CD4-positive, alpha-beta T cell treated with Interleukin-2 at 100 ng/mL for 4 hours (primary cell): ENCODE measurements at places on chromosomes 5 and 9.

- no peak for DNase-seq
These were observed 1.6 kb upstream of the HAPLN1 start for GRCh38 chr5:83721953-83722901.

DNA sequence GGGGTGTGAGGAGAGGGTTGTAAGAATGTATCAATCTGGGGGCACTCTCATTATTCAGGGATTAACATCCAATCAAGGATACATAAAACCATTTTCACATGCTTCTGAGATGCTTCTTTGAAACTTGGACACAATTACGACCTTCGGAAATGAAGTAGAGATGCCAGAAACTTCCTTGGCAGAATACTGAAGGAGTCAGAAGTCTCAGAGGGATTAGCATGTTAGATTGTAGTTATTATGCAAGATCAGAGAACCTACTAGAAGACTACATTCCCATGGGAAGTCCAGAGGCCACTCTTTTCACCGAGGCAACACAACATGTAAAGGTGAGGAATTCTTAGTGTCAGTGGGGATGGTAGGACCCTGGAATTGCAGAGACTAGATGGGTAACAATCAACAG, 5.1 kb upstream of the SLC22A4 start:
- DNase-seq, result no peak

- DNase-seq, result no peak
These were observed 105.0 kb upstream of the PPP1R26 start for GRCh38 chr9:135374591-135374990.

DNA sequence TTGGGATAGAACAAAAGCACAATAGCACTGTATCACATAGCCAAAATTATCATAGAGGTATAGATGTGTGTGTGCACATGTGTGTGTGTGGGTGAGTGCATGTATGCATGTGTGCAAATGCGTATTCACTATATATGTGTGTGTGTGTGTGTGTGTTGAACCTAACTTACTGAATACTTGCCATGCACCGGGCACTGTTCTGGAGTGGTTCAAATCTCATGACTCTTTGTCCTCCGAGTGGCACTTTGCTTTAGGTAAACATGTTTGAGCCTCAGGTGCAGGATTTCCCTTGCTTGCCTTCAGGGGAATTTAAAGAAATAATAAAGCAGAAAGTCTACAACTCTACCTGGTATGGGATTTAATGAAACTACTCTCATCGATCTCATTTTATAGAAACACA, 183.5 kb upstream of the GDNF start:
- DNase-seq, result no peak

DNA sequence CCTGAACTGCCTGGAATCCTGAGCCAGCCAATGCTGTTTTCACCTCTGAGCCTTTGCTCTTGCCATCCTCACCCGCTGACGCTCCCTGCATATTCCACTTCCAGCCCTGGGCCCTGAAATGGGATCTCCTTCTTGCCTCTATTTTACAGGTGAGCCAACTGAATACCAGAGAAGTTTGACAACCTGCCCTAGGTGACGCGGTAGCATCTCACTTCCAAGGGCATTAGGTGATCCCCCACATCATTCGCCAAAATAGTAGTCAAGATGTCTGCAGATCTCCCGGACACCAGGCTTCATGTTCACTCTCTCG, 43.5 kb downstream of the FOXI1 start:
- DNase-seq, result no peak

DNA sequence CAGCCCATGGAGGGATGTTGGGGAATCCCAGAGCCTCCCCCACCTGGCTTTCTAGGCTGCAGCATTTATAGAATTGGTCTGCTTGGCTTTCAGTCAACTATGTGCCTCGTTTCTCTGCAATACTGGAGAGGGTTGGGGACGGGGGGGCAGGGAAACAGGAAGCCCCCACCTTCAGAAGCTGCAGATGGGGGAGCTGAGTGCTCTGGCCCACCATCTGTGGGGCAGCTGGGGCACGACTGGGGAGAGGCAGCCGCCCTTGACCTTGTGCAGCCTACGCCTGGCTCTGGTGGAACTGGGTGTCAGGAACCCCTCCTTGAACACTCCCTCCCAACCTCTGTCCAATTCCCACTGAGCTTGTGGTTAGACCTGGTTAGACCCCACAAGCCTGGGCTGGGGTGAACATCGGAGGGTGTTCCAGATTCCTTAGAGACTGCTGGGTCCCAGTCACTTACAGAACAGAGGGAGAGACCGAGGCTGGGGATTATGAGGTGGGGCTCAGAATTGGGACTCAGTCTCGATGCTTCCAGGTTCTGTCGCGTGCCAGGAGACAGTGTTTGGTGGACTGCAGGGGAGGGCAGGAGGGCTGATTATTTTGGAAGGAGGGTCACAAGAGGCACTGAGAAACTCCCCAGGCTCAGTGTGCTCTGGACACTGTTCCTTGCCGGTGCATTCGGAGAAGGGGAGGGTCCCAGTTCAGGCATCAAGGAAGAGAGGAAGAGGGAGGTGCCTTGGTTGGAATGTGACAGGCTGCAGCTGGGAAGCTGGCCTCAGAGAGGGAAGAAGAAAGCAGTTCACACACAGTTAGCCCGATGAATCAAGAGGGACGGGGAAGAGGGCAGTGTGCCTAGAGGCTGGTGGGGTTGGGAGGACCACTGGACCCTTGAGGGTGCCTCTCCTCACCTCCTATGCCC, 25.6 kb downstream of the COL27A1 start:
- no peak for DNase-seq

GRCh38 chr5:65916636-65917035, 9.7 kb upstream of the ERBIN start:
- DNase-seq, result no peak

- peak; percentile 19 for DNase-seq
These were observed 176.9 kb downstream of the RAB3C start for GRCh38 chr5:58759745-58760144.

GRCh38 chr9:134373953-134374300, 47.7 kb downstream of the RXRA start:
- no peak for DNase-seq

DNA sequence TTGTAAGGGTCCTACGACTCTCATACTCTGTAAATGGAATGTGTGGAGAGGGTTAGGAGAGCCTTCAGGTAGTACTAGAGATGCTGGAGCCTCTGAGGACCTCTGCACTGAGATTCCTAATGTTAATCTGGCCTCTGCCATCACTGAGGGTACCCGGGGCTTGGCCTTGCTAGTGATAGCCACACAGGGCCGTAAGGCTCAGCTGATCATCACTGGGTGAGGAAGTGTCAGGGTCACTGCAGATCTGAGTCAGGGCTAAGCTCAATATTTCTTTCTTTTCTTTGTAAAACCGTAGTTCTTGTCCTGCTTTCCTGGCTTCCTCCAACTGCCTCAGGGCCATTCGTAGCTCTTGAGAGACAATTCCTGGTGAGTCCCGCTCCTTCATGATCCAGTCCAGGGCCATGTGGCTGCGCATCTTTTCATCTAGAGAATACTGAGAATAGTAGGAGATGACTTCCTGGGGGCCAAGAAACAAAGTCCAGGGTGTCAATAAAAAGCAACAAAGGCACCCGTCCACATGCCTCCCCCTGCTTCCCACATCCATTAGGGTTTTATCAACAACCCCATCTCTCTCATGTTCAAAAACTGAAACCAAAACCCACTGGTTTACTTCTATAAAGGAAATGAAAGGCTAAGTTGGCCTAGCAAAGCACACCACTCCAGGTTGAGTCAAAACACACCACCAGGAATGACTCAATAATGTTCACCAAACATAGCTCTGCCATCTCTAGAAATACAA, 47.7 kb downstream of the LIX1 start:
- DNase-seq, result no peak

- DNase-seq, result no peak
These were observed 25.2 kb upstream of the MSH3 start for GRCh38 chr5:80629281-80629680.

DNA sequence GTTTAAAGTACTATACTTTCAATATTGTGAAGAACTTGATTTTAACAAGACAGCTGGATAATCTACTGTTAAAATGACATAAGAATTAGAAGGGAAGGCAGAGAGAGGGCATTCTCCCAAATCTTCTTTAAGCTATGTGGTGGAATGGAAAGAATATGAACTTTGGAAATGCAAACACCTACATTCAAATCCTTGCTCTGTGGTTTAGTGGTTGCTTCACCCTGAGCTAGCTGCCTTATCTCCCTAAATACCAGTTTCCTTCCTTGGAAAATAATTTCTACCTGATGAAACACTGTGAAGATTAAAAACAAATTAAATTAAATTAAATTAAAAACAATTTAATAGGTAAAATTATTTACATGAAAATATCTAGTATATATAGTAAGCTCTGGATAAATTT, 98.5 kb downstream of the GPR21 start:
- no peak for DNase-seq

DNA sequence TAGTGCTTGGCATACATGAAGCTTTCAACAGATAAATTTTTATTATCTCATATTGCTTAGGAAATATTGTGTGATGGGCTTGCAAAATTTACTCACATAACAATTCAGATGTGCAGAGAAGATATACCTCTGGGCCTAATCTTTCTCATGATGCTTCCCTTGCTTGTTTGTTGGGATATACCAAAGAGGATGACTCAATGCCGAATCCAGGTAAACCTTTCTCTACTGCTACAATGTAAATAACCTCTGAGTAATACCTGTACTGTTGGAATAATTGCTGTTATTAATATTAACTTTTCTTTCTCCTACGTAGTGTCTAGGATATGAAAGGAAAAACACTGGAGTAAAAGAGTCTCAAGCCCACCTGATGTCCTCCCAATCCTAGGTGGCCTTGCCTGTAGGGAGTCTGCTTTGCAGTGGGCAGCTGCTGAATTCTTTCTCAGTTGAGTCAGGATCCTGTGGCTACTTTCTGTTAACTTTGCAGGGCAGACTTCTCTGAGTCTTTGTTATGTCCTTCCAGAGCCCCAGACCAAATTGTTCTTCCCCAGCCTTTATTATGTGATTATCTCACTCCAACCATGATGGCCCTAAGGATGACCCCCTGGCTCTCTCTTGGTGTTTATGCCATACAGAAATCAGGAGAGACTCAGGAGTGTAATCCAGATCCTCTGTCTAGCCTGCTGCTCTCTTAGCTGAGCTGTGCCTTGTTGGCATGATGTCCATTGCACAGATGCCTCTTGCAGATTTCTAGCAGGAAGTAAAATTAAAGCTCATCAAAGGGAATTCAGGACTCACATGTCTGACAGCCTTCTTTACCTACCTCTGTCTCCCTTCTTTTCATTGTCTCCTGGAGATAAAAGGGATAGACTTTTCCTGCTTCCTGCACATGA, 208.1 kb downstream of the SNX18 start:
- no peak for DNase-seq

GRCh38 chr9:90343366-90343765, 299.3 kb downstream of the DIRAS2 start:
- DNase-seq, result no peak

- DNase-seq, result no peak
These were observed 47.8 kb upstream of the JADE2 start for GRCh38 chr5:134477462-134478245.

DNA sequence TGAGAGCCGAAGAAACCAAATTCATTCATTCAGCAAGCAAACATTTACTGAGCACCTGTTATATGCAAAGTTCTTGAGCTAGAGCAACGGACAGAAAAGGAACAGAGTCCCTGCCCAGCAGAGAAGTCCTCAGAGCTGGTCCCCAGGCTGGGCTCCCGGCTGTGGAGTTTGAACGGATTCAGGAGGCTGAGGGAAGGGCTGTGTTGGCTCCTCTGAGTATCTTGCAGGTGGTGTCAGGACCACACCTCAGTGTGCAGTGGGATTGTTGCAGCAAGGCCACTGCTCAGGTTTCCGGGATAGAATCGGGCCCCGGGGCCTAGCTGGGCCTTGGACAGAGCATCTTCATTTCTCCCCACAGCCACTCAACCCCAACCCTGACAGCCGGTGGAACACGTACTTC, 5.1 kb downstream of the TBC1D13 start:
- no peak for DNase-seq

DNA sequence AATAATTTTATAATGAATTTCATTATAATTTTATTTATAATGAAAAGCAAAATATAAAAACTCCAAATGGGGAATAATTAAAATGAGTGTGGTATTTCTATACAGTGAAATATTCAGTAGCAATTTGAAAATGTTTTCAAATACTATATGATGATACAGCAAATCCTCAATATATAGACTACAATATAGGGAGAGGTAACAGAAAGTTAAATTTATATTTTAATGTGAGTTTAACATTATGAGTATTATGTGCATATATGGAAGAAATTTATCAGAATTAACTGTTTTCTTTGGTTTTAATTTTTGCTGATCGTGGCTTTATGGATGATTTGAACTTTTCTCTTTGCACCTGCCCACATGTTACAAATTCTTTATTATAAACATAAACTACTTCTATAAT, 500.9 kb upstream of the ARRDC3 start:
- no peak for DNase-seq

- DNase-seq, result no peak
These were observed 6.6 kb upstream of the CNOT6 start for GRCh38 chr5:180487556-180487955.

- DNase-seq, result no peak
These were observed 77.8 kb downstream of the TTLL11 start for GRCh38 chr9:122015170-122015821.

DNA sequence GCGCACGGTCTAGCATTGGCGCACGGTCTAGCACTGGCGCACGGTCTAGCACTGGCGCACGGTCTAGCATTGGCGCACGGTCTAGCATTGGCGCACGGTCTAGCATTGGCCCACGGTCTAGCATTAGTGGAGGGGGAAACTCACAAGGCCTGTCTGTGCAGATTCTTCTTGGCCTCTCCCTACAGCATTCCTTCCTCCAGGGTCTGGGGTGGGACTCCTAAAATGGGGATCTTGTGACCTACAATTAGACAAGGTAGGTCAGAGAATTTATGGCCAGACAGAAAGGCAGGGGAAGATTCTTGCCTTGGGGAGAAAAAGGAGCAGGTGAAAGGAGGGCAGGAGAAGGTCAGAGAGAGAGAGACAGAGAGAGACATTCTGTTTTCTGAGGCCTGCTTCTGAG, 5.4 kb upstream of the GBGT1 start:
- no peak for DNase-seq

DNA sequence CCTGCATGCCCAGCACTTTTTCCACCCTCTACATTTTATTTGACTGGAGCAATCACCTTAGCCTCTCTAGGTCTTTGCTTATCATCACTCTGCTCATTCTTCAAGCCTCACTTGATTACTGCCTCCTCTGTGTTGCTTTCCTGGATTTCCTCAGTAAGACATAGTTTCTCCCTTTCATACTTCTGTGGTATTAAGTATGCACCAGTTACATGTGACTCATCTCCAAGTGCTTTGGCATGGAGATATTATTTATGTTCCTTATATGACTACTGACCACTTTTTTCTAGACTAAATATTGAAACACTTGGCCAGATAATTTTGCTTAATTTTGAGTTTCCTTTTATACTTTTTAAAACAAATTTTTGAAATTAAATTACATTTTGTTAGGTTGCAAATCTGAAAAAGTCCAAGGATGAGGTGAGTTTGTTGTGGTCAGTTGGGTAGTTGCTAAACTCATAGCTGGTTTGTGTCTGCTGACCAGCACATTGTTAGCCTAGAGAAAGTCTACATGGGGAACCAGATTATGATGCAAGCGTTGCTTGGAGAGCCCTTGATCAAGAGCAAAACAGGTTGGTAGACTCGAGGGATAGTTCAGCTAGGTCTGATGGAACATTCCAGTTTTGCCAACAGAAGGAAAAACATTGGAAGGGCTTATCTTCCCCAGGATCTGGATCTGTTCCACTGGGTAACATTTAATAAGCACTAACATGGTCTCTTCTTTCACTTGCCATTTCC, 140.2 kb downstream of the TMC1 start:
- no peak for DNase-seq
